Activated CD4-positive, alpha-beta memory T cell treated with anti-CD3 and anti-CD28 coated beads for 36 hours (primary cell): ENCODE measurements at places on chromosomes 4 and X. TPM values are rescaled to one million over a fixed set of nuclear protein-coding genes. Genes with fewer than 3 reads are reported as not detected.

DNA sequence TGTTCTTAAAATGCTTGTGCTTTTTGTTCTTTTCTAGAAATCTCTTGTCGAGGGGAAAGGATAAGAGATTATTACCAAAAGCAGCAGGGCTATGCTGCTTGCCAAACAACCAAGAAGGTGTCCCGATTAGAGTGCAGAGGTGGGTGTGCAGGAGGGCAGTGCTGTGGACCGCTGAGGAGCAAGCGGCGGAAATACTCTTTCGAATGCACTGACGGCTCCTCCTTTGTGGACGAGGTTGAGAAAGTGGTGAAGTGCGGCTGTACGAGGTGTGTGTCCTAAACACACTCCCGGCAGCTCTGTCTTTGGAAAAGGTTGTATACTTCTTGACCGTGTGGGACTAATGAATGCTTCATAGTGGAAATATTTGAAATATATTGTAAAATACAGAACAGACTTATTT, 81.5 kb upstream of the PACRGL start:
- DNase-seq = no peak

- DNase-seq = no peak
Observed at GRCh38 chr4:107094332-107094731, 58.2 kb upstream of the DKK2 start.

The ZFX gene
- 31.1 TPM for total RNA-seq

DNA sequence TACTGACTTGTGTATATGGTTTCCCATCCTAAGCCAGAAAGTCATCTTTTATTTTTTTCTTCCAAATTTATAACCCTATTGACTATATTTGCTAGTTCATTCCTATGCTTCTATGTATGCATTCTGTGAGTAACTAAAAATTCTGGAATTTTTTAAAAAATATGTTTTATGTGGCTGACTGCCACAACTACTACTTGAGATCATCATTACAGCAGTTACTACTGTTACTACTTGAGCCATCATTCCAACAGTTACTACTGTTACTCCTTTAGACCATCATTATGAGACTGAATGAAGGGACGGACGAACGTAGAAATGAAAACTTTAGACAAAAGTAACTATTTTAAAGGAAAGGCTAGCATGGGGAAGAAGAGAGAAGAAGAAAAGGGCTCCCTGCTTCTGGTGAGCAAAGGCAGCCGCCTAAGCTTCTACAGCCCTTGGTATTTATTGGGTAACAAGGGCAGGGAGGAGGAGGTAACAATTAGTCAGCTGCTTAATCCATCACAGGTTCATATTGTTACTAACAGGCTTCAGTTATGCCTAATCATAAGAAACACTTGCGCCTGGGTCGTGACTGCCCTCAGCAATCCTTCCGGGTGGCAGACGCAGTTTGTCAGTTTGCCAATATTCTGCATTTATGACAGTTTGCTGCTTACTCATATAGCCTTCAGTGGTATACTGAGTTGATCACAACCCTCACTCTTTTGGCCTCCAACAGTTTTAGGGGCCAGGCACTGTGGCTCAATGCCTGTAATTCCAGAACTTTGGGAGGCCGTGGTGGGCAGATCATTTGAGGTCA, 80.4 kb downstream of the PDLIM5 start:
- no peak for DNase-seq

DNA sequence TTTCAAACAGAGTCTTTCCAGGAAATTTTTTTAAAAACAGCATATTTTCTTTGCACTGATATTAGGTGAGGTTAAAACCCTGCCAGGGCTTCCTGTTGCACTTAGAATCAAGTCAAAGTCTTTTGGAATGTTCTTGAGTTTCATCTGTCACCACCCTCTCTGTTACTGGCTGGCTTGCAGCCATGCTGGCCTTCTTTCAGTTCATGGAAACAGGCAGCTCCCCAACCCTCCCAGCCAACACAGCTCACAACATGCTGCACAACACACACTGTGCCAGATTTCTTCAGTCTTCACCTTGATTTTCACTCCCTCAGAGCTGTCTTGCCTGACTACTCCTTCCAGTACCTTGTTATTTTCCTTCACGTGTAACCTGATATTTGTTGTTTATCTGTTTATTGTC, 129.5 kb downstream of the KCNIP4 start:
- DNase-seq = no peak

DNA sequence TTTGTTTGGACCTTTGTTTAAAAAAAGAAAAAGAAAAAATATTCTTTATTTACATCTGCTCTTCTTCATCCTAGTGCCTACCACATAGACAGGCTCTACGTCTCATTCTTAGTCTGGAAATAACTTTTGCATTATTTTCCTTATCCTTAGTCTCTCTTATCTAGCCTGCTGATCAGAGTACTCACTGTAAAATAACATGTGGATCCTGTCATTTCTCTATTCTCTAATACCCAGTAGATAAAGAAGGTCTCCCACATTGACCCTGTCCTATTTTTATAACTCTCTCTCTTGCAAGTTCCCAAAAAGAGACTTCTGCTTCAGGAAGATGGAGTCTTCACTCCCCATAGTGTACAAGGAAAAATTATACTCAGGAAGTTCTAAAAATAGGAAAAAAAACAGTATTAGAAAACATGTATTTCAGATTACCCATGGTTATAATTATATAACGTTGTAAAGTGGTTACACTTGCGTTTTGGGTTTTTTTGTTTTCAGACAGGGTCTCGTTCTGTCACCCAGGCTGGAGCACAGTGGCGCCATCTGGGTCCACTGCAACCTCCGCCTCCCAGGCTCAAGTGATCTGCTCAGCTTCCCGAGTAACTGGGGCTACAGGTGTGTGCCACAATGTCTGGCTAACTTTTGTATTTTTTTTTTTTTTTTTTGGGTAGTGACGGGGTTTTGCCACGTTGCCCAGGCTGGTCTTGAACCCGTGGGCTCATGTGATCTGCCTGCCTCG, 23.8 kb downstream of the ZFX start:
- DNase-seq = no peak

GRCh38 chrX:107482046-107482445, 32.6 kb downstream of the FRMPD3 start:
- no peak for DNase-seq

GRCh38 chr4:47617607-47618006, 132.5 kb downstream of the ATP10D start:
- DNase-seq = no peak

The CT45A9 gene
- total RNA-seq = not detected

- DNase-seq = peak; percentile 18
Observed at GRCh38 chrX:69158166-69158980, 6.9 kb downstream of the PJA1 start.

DNA sequence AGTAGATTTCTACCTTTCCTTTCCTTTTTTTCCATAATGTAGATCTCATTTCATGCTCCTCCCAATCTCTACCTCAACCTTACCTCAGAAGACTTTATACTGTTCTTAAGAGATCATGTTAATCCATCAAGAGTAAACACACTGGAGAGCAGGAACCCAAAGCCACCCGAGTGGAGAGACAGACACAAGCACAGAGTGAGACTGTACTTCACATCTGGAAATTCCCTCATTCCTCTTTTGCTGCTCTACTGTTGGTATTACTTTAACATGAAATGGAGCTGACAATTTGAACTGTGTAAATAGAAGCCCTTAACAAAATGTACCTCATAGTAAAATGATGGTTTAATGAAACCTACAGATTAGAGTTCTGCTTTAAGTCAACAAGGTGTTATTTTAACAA, 105.7 kb upstream of the RASGEF1B start:
- DNase-seq = no peak

DNA sequence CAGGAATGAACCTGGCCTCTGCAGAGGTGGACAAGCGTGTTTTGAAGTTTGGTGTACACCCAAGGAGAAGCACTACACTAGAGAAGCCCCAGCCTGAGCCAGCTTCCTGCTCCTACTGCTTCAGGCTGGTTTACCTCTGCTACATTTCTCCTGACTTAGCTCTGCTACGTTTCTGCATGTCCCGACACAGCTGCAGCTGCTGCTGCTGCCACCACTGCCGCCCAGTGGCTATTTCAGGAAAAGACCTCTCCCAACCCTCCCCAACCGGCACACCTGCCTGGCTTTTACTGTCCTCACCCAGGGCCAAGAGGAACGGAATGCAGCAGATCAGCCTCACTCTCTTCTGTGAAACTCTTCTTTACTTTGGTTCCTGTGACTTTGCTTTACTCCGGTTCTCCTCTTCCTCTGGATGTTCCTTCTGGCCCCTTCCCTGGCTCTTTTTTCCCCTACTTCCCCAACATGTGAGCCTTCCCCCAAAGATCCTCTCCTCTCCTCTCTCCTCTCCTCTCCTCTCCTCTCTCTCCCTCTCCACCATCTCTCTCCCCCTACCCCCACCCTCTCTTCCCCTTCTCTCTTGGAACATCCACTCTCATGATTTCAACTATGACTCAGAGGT, 3.1 kb upstream of the P2RY4 start:
- DNase-seq = peak; percentile 50

GRCh38 chr4:84678976-84679744, 96.2 kb downstream of the CDS1 start:
- no peak for DNase-seq
